Stimulated activated CD4-positive, alpha-beta T cell treated with anti-CD3 and anti-CD28 coated beads, Interleukin-15, amount 100 ng/mL, for 1 hour (primary cell): ENCODE measurements at places on chromosomes 7 and 10.

GRCh38 chr10:78362406-78363022, 328.9 kb downstream of the RPS24 start:
- no peak for DNase-seq

DNA sequence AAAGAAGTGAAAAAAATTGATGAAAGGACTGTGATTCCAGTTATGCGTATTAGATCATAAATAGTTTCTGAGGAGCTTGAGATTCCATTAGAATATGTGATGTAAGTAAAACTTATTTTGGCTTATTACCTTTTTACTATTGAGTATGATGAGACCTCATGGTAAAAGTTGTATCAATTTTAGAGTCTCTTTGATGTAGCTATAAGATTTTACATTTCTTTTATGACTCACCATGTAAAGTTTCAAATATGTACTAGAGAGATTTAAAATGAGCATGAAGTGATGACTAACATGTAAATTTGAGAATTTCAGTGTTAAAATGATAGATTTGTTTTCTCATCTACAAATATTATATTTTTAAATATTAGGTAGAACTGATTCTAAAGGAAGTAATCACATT, 276.5 kb downstream of the OTUD1 start:
- DNase-seq: no peak

- DNase-seq: no peak
Measured at GRCh38 chr10:31660300-31660699, 268.3 kb downstream of the ARHGAP12 start.

GRCh38 chr10:6916601-6917000, 336.5 kb upstream of the PRKCQ start:
- DNase-seq: no peak

GRCh38 chr7:3559278-3559677, 258.2 kb downstream of the SDK1 start:
- DNase-seq: no peak

DNA sequence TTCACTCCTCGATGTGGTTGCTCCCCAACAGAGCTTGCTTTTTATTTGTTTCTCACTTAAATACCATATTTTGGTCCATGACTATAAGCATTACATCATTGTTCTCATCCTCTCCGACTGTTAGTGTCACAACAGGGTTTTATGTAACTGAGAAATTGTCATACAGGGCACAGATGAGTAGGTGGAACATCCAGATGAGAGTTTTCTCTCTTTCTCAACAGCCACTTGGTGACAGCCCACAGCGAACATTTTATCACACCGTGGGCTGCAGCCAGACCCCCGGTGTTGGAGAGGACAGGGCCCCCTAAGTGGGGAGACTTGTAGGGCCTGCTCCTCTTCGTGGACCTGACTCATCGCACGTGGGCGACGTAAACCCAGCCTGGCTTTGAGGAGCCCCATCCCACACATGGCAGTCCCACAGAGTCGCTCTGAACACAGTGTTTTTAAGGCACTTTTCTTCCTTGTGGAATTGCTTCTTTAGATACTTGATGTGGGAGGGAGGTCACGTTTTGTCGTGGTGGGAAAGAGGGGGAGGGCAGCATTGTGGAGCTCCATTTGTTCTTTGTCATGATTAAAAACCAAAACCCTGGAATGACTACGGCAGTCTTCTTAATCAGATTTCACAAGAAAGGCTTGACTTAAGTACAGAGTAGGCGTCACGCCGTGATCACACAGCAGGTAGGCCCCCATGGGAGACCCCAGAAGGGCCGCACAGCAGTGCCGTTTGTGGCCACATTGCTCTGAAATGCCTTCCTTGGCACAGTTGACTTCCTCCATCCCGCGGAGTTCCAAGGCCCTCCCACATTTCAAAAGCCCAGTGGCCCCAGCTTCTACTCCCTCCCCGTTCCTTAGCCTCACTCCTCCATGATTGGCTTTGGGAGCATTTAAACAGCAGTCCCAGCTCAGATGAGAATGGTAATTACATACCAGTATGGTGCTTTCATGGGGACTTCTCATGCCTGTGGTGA, 220.6 kb downstream of the CCDC3 start:
- DNase-seq: no peak

DNA sequence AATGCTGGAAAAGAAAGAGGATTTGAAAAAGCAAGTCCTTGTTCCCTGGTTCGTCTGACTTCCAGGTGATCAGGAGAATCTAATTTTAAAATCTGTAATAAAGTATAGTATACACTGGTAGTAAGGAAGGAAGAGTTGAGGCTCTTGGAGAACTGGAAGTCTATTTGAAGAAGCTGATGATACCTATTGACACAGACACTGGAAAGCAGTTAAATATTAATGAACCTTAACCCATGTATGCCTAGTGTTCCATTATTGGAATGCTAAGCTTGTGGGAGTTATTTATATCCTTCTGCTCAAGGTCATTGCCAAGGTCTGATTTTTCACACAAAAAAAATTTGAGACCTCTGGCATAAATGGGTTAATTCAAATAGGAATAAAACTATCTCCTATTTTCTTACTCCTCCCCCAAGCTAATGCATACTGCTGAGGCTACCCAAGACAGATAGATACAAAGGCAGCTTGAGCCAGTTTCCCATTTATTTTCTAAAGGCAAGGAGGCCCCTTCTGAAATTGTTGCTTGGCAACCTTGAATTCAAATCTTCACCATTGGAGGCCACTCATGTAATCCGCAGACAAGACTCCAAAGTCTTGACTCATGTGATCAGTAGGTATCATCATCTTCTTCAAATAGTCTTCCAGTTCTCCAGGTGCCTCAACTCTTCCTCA, 110.2 kb downstream of the FZD1 start:
- no peak for DNase-seq

GRCh38 chr10:79162861-79163665, 94.3 kb downstream of the ZMIZ1 start:
- DNase-seq: no peak

DNA sequence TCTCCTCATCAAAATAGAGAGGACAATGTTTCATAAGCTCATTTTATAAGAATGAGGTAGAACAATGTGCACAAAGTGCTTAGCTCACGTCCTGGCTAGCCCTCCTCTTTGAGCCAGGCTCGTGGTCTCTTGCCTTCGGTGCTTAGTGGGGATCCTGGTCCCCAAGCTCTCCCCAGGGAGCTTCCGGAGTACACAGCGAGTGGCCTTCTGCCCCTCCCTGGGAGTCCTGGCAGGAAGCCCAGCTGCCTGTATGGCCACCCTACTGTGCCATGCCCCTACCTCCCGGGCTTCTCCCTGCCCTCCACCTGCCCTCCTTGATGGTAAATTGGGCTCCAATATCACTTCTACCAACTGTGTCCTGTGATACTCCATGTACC, 868 bp downstream of the MYO1G start:
- DNase-seq: no peak

GRCh38 chr7:121398246-121398645, 2.1 kb upstream of the FAM3C start:
- no peak for DNase-seq

DNA sequence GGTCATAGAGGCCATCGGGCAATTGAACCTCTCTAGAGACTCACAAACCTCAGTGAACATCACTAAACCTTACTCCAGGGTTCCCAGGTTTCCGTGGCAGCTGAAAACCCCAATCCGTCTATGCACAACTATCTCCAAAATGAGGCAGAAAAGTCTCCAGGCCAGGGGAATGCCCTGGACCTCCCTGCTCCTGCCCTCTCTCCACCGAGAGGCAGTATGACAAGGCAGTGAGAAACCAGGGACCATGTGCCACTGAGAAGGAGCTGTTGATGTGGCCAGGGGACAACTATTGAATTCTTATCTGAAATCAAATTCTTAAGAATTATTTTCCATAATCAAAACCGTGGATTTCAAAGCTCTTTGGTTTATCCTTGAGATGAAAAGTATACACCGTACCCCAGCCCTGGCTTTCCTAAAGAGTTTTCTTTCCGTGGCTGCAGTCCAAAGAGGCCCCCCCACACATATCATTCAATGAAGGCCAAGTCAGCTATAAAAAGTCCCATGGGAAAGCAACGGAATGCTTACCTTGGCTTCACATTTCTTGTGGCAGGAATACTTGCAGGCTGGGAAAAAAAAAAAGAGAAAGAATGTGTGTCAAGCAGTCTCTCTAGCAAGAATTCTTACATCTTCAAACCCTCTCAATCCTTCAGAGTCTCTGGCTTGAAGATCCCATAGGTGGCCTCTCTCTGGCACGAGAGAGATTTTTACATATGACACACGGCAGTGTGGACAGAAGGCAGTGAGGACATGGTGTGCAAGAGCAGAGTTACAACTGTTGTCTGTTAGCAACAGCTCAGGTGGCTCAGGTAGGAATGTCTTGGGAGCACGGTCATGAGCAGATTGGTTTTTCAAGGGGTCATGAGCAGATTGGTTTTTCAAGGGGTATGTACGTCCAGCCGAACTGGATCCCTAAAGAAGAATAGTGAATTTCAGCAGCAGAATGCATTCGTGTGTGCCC, 75.2 kb downstream of the TNS3 start:
- no peak for DNase-seq
